Naive thymus-derived CD8-positive, alpha-beta T cell (primary cell): ENCODE measurements at places on chromosomes 16 and 17.

- DNase-seq = no peak
Measured at GRCh38 chr17:3732210-3732621, 8.5 kb downstream of the HASPIN start.

GRCh38 chr17:27609611-27610303 is 21.2 kb upstream of the LGALS9 start:
- DNase-seq = no peak

- DNase-seq = no peak
Measured at GRCh38 chr17:7426896-7427489, 1.6 kb downstream of the SPEM2 start.

GRCh38 chr17:9666461-9667050 is 21.2 kb downstream of the USP43 start:
- no peak for DNase-seq

DNA sequence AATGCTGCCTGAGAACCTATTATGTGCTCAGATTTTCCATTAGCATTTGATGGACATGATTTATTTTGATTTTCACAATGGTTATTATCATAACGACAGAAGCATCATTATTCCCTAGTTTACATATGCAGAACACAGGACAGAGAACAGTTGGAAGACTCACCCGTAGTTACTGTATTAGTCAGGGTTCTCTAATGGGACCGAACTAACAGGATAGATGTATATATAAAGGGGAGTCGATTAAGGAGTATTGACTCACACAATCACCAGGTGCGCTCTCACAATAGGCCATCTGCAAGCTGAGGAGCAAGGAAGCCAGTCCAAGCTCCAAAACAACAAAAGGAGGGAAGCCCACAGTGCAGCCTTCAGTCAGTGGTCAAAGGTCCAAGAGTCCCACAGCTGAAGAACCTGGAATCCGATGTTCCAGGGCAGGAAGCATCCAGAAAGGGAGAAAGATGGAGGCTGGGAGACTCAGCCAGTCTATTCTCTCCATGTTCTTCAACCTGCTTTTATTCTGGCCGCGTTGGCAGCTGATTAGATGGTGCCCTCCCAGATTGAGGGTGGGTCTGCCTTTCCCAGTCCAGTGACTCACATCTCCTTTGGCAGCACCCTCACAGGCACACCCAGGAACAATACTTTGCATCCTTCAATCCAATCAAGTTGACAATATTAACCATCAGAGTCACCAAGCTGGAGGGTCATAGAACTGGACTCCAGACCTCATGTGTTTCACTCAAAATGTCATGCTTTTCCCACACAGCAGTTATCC is 92.7 kb upstream of the XYLT1 start:
- no peak for DNase-seq

DNA sequence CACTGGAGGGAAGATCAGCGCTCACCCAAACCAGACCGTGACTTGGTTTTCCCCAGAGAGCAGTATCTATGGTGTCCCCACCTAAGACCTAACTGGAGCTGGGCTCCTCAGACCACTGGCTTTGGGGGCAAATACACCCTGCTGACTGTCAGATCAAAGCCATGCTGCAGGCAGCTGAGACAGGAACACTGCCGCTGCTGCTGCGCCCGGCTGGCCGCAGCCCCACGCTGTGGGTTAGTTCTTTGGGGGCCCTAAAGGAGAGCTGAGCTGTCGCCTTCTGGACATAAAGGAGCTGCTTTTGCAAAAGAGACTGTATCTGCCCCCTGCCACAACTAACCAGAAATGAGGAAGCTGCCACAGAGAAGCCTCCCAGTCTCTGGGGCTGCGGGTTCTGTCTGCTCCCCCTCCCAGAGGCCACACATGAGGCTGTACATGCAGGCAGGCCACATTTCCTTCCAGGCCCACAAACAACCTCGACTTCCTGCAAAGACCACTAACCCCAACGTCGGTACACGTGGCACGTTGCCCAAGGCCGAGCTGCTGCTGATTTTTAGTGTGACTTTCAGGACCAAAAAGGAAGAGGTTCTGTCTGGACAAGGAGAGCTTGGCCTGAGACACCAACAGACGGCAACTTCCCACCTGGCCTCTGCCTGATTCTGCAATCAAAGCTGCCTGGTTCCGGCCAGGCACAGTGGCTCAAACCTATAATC is 18.2 kb upstream of the ABR start:
- peak; percentile 23 for DNase-seq

GRCh38 chr16:7509963-7510601 is 177.4 kb downstream of the RBFOX1 start:
- DNase-seq = no peak

DNA sequence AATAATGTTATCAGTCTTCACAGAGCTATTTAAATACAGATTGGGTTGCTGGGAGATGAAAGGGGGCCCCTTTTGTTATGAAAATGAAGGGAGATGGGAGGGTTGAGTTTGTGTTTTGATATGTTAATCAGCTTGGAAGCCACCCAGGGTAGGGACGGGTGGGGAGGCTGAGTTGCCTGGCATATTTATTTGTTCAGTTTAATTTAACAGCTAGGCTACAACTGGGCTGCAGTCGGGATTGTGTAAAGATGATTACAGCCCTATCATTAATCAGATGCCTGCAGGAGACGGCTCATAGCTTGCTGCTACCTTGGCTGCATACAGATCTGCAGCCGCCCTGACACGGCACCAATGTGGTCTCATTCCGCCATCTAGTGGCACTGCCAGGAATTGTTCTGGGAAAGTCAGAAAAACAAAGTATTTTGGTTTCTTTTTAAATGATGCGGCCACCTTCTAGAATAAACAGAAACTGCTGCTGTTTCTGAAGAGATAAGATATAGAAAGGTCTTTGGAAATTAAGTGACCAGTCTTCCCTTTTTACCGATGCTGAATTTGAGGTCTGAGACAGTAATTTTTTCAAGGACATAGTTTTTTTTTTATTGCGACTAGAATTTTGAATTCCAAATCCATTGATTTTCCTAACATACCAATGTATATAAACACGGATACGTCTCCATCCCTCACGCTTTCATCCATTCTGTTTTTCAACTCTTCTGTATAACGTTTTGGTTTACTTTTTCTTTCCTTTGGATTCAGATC is 458.0 kb upstream of the ASIC2 start:
- peak; percentile 59 for DNase-seq

DNA sequence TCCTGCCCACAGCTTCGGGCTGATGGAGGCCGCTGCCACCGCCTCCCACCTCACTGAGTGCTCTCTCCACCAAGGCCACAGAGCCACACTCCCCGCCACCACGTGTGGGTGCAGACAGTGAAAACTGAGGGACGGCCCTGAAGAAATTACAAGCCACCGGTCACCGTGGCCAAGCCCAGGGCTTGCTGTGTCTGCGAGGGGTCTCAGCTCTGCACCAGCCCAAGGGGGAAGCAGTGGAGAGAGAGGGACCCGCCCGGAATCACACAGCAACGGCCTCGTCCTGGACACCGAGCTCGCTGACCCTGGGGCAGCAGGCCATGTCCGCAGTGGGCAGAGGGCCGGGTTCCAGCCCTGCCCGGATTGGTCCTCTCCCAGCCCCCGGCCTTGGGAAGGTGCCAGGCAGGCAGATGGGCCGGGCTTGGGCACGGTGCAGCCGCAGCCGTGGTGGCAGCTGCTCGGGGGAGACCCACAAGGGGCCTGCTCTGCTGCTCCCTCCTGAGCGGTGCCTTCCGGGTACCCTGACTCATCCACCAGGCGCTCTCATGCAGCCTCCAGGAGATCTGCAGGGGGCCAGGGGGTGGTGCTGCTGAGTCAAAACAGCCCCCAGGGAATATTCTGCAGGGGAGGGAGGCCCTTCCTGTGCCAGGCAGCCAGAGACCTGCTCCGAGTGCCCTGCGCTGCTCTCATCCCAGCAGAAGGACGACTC is 52.0 kb downstream of the CBFA2T3 start:
- DNase-seq = no peak

- DNase-seq = no peak
Measured at GRCh38 chr16:86355951-86356350, 154.4 kb upstream of the FOXF1 start.

GRCh38 chr17:17745476-17746455 is 64.5 kb downstream of the RAI1 start:
- DNase-seq = no peak

DNA sequence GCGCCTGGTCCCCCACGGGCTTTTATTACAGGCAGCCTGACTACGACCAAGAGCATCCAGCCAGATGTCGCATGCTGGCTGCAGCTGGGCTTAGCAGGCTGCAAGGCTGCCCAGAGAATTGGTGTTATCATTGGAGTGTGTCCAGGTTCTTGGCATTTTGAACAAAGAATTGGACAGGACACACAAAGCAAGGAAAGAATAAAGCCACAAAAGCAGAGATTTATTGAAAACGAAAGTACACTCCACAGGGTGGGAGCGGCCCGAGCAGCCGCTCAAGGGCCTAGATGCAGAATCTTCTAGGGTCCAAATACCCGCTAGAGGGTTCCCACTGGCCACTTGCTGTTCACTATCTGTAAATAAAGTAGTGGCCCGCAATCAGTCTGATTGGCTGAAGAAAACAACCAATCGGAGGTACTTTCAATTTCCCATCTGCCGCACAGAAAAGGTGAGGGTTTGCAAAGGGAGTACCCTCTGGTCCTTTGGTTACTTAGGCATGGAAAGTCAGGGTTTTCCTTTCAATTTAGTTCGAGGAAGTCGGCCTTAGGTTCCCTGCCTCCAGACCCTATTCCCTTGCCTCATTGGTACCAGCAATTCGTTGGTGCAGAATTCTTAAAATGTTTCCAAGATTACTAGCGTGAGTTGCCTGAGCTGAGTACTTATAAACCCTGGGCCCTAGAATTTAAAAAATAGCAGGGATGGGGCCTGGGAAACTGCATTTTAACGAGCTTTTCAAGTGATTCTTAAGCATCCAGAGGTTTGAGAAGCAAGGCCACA is 38.5 kb upstream of the CNEP1R1 start:
- no peak for DNase-seq

GRCh38 chr16:57025941-57026777 is 36.8 kb downstream of the NLRC5 start:
- DNase-seq = no peak

DNA sequence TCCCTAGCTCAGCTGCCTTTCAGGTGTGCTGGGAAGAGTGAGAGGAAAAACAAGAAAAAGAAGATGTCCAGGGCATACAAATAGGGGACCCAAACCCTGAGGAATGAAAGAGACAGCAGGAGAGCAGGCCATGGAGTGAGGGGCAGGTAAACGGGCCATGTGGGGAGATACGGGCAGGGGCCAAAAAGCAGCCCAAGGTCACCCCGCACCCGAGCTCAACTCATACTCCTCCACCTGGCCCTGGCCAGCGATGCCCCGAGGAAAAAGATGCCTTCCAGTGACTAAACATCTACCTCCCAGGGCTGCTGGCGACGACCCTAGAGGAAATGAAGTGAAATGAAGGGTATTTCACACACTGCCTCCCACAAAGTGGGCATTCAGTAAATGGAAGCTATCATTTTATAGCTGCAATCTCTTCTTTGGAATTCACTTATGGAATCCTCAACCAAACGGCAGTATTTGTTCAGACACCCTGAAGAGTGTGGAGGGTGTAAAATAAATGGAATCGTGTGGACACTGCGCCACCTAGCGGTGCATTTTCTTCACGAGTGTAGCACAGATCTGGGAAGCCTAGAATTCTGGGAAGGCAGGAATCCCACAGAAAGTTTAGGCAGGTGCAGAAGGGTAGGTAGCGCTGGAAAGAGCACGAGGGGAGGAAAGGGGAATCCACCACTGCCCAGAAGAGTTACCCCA is 14.9 kb downstream of the ELAC2 start:
- peak; percentile 30 for DNase-seq

DNA sequence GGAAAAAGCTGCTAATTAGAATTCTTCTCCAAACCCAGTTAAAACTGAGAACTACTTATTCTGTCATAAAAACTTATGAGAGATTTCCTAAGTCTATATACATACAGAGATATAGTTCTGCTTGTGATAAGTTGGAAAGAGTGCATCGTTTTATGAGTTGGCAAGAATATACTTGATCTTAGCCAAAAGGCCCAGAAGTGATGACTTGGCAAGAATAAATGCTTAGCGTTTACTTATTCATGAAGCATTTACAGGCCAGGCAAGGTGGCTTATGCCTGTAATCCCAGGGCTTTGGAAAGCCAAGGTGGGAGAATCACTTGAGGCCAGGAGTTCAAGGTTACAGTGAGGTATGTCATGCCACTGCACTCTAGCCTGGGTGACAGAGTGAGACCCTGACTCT is 81.7 kb downstream of the CYB561 start:
- DNase-seq = no peak

DNA sequence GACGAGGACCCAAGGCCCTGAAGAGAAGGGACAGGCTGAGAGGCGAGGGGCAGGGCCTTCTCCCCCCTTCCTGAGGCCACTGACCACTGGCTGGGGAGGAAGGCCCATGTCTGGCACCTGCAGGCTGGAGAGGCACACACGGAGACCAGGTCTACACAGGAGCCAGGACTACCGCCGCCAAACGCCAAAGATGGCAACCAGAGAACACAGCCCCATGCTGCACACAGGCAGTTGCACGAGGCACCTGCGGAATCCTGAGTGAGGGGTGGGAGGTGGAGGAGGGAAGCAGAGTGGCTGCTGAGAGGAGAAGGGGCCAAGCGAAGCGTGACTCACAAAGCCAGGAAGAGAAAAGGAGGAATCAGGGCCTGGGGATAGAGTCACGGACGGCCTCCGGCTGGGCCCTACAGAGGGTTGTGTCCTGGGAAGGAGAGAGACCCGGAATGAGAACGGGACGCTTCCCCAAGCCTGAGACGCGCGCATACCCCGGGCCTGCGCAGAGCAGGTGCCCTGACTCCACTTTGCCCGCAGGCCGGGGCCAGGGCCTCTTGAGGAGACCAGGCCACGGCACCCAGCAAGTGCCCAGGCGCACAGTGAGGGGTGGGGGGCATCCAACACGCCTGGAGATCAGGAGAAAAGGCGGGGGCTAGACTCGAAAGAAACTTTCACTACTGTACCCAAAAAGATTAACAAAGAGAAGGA is 28.7 kb upstream of the C16orf95 start:
- no peak for DNase-seq

GRCh38 chr16:20303012-20303411 is 24.3 kb downstream of the GP2 start:
- DNase-seq = no peak

DNA sequence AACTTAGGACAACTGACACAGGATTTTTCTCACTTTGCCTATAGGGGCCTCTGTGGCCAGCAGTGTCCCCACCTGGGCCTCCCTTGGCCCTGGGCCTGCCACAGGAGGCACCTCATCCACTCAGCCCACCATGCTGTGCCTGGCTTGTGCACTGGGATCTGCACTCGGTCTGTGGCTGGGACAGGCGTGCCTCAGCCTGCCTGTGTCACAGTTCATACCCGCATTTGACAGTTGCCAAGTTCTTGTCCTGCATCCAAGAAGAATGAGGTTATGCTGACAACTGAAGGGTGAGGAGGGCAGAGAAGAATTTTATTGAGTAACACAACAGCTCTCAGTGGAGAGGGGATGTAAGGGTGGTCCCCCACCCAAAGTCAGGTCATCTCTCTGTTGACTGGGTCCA is 36.0 kb downstream of the ZFP90 start:
- DNase-seq = no peak

- no peak for DNase-seq
Measured at GRCh38 chr17:82083533-82084359, 14.3 kb downstream of the FASN start.

GRCh38 chr17:33015716-33016346 is 24.2 kb downstream of the SPACA3 start:
- DNase-seq = no peak
